CD4-positive, alpha-beta T cell treated with Interleukin-4 for 4 hours (primary cell): ENCODE measurements at places on chromosomes 4 and X.

- no peak for DNase-seq
Measured at GRCh38 chr4:16530688-16531635, 304.7 kb upstream of the TAPT1 start.

GRCh38 chrX:72314881-72315280 lies 9.2 kb upstream of the CITED1 start:
- no peak for DNase-seq

DNA sequence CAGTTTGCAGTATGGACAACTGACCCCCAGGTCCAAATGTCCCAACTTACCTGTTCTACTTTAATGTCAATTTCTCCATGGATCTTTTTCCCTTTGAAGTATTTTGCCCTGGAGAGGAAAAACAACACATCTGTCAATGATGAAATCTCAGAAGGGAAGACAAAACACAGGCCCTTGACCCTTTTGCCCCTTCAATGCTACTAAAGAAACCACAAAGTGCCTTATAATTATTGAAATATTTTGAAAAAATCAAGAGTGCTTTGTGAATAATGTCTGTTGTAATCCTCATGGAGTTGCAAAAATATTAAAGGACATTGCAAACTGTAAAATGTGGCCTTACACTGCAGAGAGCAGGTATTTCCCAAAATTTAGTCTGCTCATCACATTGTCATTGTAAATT lies 12.6 kb downstream of the SYN1 start:
- DNase-seq: no peak

DNA sequence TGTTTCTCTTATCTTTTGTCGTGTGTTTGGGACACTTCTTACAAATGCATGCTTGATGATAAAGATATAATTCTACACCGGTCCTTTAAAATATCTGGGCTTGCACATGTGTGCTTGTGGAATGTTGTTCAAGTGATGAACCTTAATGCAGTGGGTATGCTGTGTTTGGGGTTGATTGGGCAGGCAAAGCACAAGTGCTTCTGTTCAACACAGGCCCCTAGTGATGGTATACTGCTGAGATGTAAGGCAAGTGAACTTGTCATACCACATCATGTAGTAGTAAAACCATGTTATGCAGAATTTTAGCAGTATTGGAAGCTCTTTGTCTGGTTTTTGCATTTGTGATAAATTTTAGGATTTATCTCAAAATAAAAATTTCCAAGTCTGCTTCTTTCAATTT lies 23.9 kb downstream of the TBC1D19 start:
- DNase-seq: no peak

- DNase-seq: no peak
Measured at GRCh38 chr4:166688835-166689234, 545.5 kb downstream of the SPOCK3 start.

GRCh38 chr4:85740431-85740861 lies 265.5 kb downstream of the ARHGAP24 start:
- no peak for DNase-seq

DNA sequence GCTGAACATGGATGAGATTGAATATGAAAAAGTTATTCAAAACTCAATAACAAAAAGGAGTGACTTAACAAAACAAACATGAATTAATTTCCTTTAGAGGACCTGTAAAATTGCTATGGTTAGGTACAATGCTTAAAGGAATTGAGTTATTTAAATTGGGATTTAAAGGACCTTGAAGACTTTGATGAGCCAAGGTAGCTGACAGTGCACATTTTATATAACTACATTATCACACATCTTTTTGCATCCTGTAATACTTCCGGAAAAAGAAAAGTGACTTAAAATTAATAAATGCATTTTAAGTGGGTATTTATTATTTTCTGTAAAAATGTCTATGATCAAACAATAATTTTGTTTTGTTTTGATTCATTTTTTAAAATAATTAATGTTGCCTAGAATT lies 964.8 kb upstream of the SLIT2 start:
- DNase-seq: no peak

GRCh38 chr4:159227984-159228383 lies 125.1 kb downstream of the RAPGEF2 start:
- no peak for DNase-seq
